ENCODE measurements at places on chromosomes 11 and 22.
A peak's percentile ranks its signal among the peaks of the same experiment; 100 is the strongest.

- no peak for DNase-seq
Observed at GRCh38 chr11:47225552-47226400, 11.0 kb downstream of the DDB2 start.

- DNase-seq: no peak
Observed at GRCh38 chr11:6390718-6391469, 620 bp downstream of the SMPD1 start.

- DNase-seq: no peak
Observed at GRCh38 chr11:83002522-83002921, 69.2 kb downstream of the RAB30 start.

DNA sequence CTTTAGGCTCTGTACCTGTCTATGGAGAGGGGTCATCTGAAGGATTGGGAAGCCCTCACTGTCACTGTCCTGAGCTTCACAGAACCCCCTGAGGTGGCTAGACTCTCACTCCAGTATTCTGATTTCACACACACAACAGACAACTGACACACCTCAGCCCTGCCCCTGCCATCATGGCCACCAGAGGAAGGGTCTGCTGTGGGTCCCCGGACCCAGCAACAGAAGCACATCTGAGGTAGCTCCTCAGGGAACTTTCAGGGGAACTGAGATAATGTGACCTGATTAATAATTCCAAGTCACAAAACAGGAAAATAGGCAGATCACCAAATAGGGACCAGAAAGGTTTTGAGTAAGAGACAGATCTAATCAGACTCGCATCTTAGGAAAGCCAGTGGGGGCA lies 7.5 kb upstream of the C22orf39 start:
- no peak for DNase-seq

DNA sequence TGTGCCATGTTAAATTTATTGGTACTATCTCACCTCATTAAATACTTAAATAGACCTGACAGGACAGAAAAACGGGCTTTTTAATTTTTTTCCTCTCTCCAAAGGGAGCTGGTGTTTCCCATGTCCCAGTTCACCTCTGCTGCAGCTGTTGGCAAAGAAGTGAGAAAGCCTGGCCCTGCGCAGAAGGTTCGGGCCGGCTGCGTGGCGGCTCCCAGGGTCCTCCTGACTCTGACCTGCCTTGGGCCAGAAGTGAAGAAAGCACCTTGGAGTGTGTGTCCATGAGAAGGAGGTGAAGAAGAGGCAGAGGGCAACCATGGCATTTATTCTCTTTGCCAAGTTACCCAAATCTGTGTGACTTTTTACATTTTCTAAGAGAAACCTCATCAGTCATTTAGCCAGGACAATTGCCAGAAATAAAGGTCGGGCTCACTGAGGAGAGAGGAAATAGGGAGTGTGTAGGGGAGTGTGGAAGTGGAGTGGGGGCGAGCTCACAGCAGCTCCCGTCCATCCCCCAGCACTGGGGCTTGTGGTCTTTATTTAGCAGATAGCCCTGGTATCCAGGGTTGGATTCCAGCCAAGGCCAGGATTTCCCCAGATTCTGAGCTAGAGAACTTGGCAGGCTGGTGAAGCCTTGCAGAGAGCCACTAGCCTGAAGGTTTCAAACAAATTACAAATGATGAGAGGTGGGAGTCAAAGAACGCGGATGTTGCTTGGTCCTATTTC lies 102.4 kb upstream of the CADM1 start:
- DNase-seq: peak; percentile 91

- DNase-seq: no peak
Observed at GRCh38 chr11:1205987-1206331, 16.9 kb upstream of the MUC5B start.

GRCh38 chr11:5280582-5281102 lies 10.9 kb upstream of the HBE1 start:
- DNase-seq: peak; percentile 96

- DNase-seq: no peak
Observed at GRCh38 chr11:83454674-83455073, 168.5 kb upstream of the CCDC90B start.

DNA sequence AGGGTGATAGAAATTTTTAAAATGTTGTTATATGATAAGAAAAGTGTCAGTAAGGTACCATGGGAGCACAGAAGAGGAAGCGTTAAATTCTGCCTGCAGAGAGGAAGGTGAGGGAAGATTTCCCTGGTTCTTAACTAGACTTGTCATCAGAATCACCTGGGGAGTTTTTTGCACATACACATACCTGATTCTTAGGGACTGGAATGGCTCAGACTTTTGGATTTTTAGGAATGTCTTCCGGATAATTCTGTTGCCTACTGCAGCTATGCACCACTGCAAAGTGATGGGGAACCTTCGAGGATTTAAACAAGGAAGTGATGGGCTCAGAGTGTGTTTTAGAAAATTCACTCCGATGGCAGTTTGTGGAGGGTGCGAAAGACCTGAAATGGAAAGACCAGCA lies 21.9 kb downstream of the STX3 start:
- no peak for DNase-seq

DNA sequence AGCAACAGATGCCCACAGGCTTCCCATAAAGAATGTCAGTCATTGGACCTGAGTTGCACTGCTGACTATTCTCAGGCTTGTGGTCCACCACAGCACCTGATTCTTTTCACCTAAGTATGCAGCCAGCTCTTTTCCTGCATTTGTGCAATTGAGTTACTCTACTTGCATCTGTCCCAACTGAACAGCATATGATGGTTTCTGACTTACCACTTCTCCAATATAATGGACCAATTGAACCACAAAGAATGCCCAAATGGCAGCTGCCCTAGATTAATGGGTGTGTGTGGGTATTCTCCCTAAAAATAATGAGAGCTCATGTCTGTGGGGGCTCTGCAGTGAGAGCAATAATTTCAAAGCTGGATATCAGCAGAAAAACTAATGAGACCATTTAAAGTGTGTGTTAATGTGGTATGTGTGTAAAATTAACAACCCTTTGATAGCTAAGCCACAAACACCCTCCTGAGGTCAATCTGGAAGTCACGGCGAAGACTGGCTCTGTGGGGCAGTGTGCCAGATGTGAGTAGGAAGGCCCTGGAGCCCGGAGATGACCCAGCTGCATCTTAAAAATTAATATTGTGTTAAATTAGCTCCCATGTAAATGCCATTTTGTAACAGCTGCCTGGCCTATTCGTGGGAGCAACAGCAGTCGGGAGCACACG lies 43.8 kb downstream of the SC5D start:
- DNase-seq: no peak

- DNase-seq: no peak
Observed at GRCh38 chr22:31323578-31324550, 22.3 kb downstream of the PATZ1 start.

DNA sequence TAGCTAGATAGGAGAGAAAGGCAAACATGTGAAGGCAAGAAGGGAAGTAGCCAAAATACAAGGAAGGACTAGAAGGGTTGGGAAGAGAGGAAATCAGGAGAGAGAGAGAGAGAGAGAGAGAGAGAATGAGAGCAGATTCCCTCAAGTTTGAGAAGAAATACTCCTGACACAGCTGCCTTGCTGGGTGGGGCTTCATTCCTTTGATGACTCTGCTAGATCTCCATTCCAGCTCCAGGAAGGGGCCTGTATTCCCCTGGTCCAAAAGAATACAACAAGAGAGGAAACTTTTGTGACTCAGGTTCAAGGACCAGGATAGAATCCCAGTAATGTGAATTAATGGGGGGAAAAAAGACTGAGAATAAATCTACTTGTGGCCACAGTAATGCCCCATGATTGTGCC lies 62.9 kb upstream of the SPON1 start:
- DNase-seq: no peak

DNA sequence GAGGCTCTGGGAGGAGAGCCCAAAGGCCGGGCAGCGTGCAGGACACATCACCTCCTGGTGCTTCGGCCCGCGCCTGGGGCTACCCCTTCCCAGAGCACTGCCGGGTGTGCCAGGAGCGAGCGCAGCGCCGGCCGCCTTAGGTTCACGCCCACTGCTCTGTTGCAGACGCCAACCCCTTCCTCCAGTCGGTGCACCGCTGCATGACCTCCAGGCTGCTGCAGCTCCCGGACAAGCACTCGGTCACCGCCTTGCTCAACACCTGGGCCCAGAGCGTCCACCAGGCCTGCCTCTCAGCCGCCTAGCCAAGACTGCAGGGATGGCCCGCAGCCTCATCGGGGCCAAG lies 79.0 kb downstream of the MED15 start:
- no peak for DNase-seq

GRCh38 chr11:43556612-43557375 lies 123.7 kb upstream of the HSD17B12 start:
- DNase-seq: no peak

GRCh38 chr11:46352063-46352841 lies 5.0 kb downstream of the DGKZ start:
- DNase-seq: peak; percentile 70

- no peak for DNase-seq
Observed at GRCh38 chr22:28021116-28021997, 102.3 kb upstream of the PITPNB start.

GRCh38 chr22:36213586-36213985 lies 12.0 kb upstream of the APOL4 start:
- DNase-seq: no peak

DNA sequence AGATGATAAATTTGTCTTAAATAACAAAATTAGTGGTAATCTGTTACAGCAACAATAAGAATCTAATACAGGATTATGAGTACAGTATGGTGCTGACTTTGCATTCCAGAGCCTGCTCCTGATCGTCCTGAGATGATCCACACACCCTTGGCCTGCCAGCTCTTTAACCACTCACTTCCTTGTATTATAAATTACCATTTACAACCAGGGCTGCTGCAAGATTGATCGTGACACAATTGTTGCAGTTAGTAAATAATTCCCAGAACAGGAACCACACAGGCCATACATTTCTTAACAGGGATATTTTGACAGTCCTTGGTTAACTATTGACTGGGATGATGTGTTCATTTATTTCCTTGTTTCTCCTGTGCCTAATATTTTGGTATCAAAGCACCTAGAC lies 3.8 kb upstream of the CBLIF start:
- DNase-seq: no peak

GRCh38 chr11:121291896-121292494 lies 576 bp upstream of the SC5D start:
- peak; percentile 7 for DNase-seq

- no peak for DNase-seq
Observed at GRCh38 chr11:127919206-127920000, 668.0 kb downstream of the ETS1 start.

DNA sequence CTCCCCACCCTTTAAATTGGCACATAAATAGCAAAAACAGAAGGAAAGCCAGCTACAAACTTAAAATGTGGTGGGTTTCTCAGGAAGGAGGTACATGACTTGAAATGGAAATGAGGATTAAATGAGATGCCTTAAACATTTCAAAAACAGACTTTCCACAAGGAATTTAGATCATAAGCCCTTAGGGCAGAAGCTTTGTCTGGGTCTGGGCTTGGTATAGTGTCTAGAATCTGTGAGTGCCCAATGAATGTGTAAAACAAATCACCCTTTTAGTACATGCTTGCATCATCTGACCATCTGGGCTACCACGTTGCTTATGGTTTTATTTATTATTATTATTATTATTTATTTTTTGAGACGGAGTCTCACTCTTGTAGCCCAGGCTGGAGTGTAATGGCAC lies 37.1 kb upstream of the CREB3L1 start:
- no peak for DNase-seq

DNA sequence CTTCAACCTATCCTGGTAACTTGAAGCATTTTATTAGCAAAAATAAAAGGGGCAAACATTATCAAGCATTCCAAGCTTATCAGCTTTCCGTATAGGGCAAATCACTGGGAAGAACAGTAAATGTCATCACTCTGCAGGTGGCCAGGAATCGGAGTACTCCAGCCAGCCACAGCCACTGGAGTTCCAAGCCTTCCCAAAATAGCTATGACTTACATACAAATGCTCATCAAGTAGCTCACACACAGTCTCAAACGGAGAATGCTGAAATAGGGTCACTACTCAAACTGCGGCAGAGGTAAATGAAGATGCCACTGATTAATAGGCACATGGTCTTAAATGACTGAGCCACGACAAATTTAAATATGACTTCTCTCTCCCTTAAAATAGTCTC lies 2.1 kb downstream of the USP28 start:
- DNase-seq: peak; percentile 13

- peak; percentile 49 for DNase-seq
Observed at GRCh38 chr11:95095858-95096587, 6.4 kb downstream of the ENDOD1 start.

DNA sequence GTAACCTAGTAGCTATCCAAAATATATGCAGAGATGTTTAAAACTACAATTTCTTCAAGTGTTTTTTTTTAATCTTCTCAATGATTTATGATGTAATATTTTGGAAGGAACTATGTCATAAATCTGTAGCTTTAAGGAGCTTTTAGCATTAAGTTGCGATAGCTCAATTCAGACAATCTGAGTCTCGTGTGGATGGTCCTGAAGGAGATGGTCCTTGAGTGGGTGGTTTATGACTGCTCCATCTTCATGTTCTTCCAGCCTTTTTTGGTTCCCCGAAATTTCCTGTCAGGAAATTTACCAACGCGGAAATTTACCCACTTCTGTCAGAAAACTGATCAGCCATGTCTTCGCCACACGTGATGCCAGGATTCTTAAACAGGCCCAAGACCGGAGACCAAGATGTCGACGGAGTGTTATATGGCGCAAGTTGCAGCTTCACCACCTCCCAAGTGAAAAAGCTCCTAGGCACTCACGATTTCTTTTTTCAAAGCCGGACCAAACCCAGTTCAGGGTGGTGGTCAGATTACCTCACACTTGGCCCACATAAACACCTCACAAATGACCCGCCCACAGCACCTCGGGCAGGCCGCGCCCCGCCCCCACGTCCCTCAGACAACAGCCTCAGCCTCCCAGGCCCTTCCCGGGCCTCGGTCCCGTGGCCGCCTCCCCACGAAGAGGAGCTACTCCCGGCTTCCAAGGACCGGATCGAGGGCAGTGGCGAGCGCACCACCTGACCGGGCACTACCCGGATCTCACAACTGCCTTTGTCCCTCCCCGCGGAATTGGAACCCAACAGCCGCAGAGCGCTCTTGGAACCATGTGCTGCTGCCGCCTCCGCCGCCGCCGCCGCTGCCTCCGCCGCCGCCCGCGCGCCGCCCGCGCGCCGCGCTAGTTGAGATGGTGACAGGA lies at the start of gene MORC2:
Gene MORC2, minus strand, starts transcription at position 760 of the 909 bp plus-strand sequence. CDS start 885 bp downstream, outside the sequence.
- no peak for DNase-seq

DNA sequence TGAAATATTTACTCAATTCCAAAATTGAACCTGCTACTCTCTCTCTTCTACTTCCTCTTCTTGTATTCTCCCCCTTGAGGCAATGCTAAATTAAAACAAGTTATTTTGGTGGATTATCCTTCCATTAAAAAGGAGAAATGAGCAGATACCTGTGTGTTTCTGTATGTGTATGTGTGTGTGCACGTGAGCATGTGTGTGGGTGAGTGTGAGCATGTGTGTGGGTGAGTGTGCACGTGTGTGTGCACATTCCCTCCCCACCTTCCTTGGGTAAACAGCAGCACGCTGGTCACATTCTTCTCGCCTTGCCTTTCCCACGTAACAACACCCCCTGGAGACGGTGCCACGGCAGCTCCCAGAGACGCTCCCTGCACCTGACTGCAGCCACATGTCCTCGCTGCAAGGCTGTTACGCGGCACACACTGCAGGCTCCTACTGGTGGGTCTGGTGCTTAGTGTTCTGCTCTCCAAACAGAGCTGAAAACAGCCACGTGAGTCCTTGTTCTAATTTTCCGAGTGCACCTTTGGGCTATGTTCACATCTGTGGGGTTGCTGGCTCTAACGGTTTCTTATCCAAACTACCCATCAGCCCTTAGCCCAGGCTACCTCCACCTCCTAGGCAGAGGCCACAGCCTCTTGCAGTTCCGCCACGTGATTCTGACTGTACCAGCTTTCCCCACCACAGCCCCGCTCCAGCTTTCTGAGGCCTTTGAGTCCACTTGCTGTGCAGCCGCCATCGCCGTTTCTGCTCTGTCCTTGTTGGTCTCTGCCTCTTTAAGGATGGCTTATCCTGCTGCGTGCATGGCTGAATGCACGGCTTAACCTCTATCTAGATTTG lies 123.4 kb downstream of the CTTN start:
- no peak for DNase-seq

All from cardiac muscle cell (in vitro differentiated cells and primary cell).